Sigmoid colon (tissue), 7 donors: ENCODE measurements at places on chromosomes 2 and 18. TPM values are rescaled to one million over a fixed set of nuclear protein-coding genes. Genes with fewer than 3 reads are reported as not detected.

Gene CEP68
- 27.1 TPM for total RNA-seq

Gene GCG
- not detected for total RNA-seq

GRCh38 chr2:171147081-171147480 lies 13.6 kb downstream of the TLK1 start:
- peaks cover 32% of the 10 kb centered on the region for H3K4me1 ChIP-seq
- no peak overlapping the region for H3K4me3 ChIP-seq
- H3K27me3 ChIP-seq, result no peaks in the 10 kb centered on the region
- no peak overlapping the region for H3K27ac ChIP-seq
- no peak for DNase-seq

Gene TMX3
- total RNA-seq, result 59.5 TPM

GRCh38 chr2:196225213-196225612 lies 53.8 kb upstream of the STK17B start:
- H3K36me3 ChIP-seq, result no peaks in the 10 kb centered on the region
- no peaks in the 10 kb centered on the region for H3K27me3 ChIP-seq
- no peak overlapping the region for H3K27ac ChIP-seq
- H3K4me1 ChIP-seq, result no peaks in the 10 kb centered on the region
- H3K4me3 ChIP-seq, result no peak overlapping the region

- no peaks in the 10 kb centered on the region for H3K27me3 ChIP-seq
- no peak for DNase-seq
- no peak overlapping the region for H3K4me3 ChIP-seq
- no peaks in the 10 kb centered on the region for H3K4me1 ChIP-seq
- H3K36me3 ChIP-seq, result no peaks in the 10 kb centered on the region
Measured at GRCh38 chr2:20574930-20575329, 76.0 kb downstream of the HS1BP3 start.

Gene VWA3B
- total RNA-seq, result not detected

Gene RGPD4
- not detected for total RNA-seq

DNA sequence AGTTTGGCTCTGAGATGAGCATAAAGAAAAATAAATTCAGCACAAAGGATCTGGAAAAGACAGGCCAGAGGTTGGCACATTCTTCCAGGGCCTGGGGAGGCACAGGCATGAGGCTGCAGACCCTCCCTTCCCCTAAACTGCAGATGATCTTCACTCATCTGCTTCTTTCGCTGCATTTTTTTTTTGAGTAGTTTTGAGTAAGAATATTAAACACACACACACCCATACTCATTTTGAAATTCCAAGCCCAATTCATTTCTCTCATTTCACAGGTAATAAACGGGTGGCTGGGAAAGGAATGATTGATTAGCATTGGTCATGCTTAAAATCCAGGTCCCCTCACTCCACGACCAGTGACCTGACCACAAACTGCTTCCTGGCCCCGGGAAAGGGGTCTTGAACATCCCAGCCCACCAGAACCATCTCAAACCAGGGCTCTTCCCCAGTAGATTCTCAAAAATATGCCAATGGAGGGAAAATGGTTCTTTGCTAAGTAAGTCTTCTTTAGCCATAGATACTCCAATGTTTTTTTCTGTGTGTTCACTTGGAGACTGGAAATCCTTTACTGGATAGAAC lies 219.6 kb downstream of the ANAPC1 start:
- no peak for DNase-seq
- H3K4me3 ChIP-seq, result no peak overlapping the region
- H3K27ac ChIP-seq, result no peak overlapping the region
- H3K27me3 ChIP-seq, result no peaks in the 10 kb centered on the region
- no peaks in the 10 kb centered on the region for H3K4me1 ChIP-seq

Gene C18orf32
- total RNA-seq, result 37.7 TPM

Gene GLI2
- total RNA-seq, result 2.9 TPM

Gene AQP12A
- total RNA-seq, result not detected

DNA sequence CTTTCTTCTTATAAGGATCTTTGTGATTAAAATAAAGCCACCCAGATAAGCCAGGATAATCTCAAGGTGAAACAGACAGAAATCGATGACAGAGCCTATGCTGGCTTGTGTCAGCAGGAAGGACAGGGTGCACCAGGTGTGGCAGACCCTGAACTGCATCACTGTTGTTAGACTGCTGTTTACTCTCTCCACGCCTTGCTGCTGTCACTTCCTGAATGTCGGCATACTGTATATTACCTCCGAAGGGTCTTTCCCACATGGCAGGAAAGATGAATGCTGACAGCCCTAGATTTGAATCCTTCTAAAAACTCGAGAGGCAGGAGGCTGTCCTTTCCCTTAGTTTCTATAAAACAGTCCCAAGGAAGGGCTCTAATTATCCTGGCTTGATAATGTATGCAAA lies 18.9 kb upstream of the TMEM163 start:
- no peak overlapping the region for H3K4me3 ChIP-seq
- H3K36me3 ChIP-seq, result no peaks in the 10 kb centered on the region
- no peaks in the 10 kb centered on the region for H3K4me1 ChIP-seq
- no peak overlapping the region for H3K27ac ChIP-seq
- no peak for DNase-seq

Gene RAB12
- 79.8 TPM for total RNA-seq

Gene NETO1
- total RNA-seq, result not detected

- H3K27me3 ChIP-seq, result no peaks in the 10 kb centered on the region
- no peak for DNase-seq
- H3K4me3 ChIP-seq, result no peak overlapping the region
- no peaks in the 10 kb centered on the region for H3K36me3 ChIP-seq
- no peak overlapping the region for H3K27ac ChIP-seq
- H3K4me1 ChIP-seq, result no peaks in the 10 kb centered on the region
Measured at GRCh38 chr2:43818761-43819160, 19.9 kb downstream of the ABCG5 start.

Gene DYNAP
- not detected for total RNA-seq

Gene SH2D6
- total RNA-seq, result not detected

DNA sequence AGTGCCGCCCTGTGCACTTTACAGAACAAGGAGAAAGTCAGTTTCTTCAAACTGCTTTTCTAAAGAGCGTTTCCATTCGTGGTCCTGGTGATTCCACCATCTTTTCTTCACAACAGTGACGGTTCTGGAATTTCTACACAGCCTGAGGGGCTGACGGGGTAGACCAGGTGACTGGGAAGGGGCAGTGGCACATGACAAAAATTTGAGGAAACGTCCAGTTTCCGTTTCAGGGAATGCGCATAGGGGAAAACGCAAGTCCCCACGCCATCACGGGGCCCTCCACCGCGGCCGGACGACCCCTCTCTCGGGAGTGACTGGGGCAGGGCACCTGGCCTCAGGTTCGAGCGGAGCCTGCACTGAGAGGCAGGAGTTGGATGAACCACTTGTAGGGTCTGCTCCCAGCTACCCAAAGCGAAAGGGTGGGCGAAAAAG lies 980 bp upstream of the SPTBN1 start:
- no peaks in the 10 kb centered on the region for H3K27me3 ChIP-seq
- H3K27ac ChIP-seq, result peak overlapping the region; percentile 96
- H3K4me1 ChIP-seq, result peaks cover 36% of the 10 kb centered on the region
- H3K4me3 ChIP-seq, result peak overlapping the region; percentile 84

DNA sequence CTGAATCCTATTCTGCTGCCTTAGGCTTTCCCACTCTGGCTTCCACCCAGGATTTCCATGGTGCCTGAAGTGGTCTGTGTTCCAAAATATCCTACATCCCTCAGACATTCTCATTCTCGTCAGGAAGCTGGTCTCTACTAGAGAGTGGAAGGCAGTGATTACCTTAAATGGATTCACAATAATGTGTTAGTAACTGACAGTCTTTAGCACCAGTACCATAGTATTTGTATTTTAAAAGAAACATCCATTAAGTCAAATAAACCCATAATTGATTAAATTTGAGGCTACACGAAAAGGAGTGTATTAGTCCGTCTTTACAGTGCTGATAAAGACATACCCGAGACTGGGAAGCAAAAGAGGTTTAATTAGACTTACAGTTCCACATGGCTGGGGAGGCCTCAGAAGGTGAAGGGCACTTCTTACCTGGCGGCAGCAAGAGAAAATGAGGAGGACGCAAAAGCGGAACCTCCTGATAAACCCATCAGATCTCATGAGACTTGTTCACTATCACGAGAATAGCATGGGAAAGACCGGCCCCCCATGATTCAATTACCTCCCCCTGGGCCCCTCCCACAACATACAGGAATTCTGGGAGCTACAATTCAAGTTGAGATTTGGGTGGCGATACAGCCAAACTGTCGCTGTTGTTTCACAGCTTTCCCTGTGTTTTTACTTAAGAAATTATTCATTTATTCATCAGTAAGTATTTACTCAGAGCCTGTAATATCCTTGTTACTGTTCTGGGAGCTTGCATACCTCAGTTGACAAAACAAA lies 306.5 kb downstream of the STK39 start:
- no peaks in the 10 kb centered on the region for H3K4me1 ChIP-seq
- no peaks in the 10 kb centered on the region for H3K27me3 ChIP-seq
- DNase-seq, result no peak
- H3K4me3 ChIP-seq, result no peak overlapping the region

Gene TPGS2
- total RNA-seq, result 62.6 TPM

Gene FTCDNL1
- total RNA-seq, result 3.6 TPM

GRCh38 chr2:71959494-71959893 lies 188.2 kb downstream of the CYP26B1 start:
- DNase-seq, result no peak
- no peak overlapping the region for H3K4me3 ChIP-seq
- no peaks in the 10 kb centered on the region for H3K4me1 ChIP-seq

Gene CDH19
- total RNA-seq, result 48.2 TPM

GRCh38 chr2:239846789-239847676 lies 178.1 kb downstream of the NDUFA10 start:
- DNase-seq, result no peak
- H3K36me3 ChIP-seq, result no peaks in the 10 kb centered on the region
- no peak overlapping the region for H3K4me3 ChIP-seq
- H3K27ac ChIP-seq, result no peak overlapping the region
- H3K27me3 ChIP-seq, result no peaks in the 10 kb centered on the region

Gene DSG2
- total RNA-seq, result 2.0 TPM

- no peak overlapping the region for H3K4me3 ChIP-seq
- no peaks in the 10 kb centered on the region for H3K4me1 ChIP-seq
- H3K36me3 ChIP-seq, result peaks cover 9% of the 10 kb centered on the region
- DNase-seq, result no peak
- no peaks in the 10 kb centered on the region for H3K27me3 ChIP-seq
Measured at GRCh38 chr2:218558986-218559385, 9.2 kb downstream of the USP37 start.

Gene GPR17
- total RNA-seq, result not detected

- no peak overlapping the region for H3K27ac ChIP-seq
- no peaks in the 10 kb centered on the region for H3K4me1 ChIP-seq
- H3K4me3 ChIP-seq, result no peak overlapping the region
- DNase-seq, result no peak
Measured at GRCh38 chr2:16142383-16143361, 202.3 kb downstream of the MYCN start.

GRCh38 chr2:224711859-224712665 lies 4.1 kb downstream of the CCDC195 start:
- H3K4me3 ChIP-seq, result no peak overlapping the region
- no peak for DNase-seq
- H3K27me3 ChIP-seq, result no peaks in the 10 kb centered on the region
- H3K4me1 ChIP-seq, result peaks cover 5% of the 10 kb centered on the region
- H3K36me3 ChIP-seq, result no peaks in the 10 kb centered on the region
- peak overlapping the region; percentile 14 for H3K27ac ChIP-seq

GRCh38 chr2:160674146-160674750 lies 180.6 kb upstream of the RBMS1 start:
- no peaks in the 10 kb centered on the region for H3K36me3 ChIP-seq
- DNase-seq, result no peak
- no peak overlapping the region for H3K4me3 ChIP-seq

Gene FBXO15
- total RNA-seq, result not detected

Gene GKN1
- not detected for total RNA-seq

Gene MAPK4
- 14.9 TPM for total RNA-seq

- no peak for DNase-seq
- no peak overlapping the region for H3K4me3 ChIP-seq
- no peaks in the 10 kb centered on the region for H3K27me3 ChIP-seq
- no peaks in the 10 kb centered on the region for H3K4me1 ChIP-seq
- H3K36me3 ChIP-seq, result no peaks in the 10 kb centered on the region
- no peak overlapping the region for H3K27ac ChIP-seq
Measured at GRCh38 chr2:23268467-23269263, 116.3 kb upstream of the KLHL29 start.

DNA sequence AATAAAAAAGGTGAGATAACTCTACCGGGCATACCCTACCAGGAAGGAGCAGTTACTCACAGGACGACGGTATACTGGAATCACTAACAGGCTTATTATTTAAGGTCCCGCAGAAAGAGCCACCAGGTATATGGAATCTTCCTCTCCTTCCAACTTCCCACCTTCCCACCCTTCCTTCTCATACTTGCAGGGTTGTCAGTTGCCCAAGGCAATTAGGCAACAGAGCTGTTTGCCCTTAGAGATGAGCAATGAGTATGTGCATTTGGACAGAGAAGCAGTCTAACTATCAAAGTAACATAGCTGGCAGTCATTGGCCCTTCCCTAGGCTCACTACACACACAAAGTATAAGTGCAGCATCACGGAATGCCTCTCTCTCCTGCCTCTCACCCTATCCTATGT lies 32.1 kb upstream of the EVA1A start:
- no peaks in the 10 kb centered on the region for H3K4me1 ChIP-seq
- H3K4me3 ChIP-seq, result no peak overlapping the region
- DNase-seq, result no peak
- H3K27me3 ChIP-seq, result no peaks in the 10 kb centered on the region

DNA sequence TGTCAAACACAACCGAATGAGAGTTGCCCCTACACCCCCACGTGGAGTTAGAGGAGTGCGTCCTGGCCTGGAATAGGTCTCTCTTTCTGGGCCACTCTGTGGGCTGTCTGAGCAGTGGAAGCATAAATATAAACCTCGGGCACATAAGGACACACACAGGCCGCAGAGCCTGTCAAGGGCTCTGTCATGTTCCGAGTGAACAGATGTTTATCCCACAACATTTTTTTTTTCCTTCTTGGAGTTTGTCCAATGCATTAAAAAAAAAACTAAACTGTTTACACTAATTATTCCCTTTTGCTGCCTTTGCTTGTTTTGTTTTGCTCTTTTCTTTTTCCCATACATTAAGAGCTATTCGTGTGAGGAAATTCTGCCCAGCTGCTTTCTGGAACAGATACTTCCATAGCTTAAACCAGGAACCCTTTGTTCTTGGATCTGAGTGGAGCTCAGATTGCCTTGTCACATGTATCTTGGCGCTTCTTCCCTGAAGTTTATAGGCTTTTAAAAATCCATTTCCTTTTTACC lies 228.3 kb upstream of the FOSL2 start:
- H3K27me3 ChIP-seq, result no peaks in the 10 kb centered on the region
- H3K36me3 ChIP-seq, result no peaks in the 10 kb centered on the region
- peaks cover 43% of the 10 kb centered on the region for H3K4me1 ChIP-seq
- peak overlapping the region; percentile 3 for H3K4me3 ChIP-seq
- peak overlapping the region; percentile 86 for H3K27ac ChIP-seq

Gene LRP2
- total RNA-seq, result not detected

- DNase-seq, result peak; percentile 90
- H3K36me3 ChIP-seq, result no peaks in the 10 kb centered on the region
- peak overlapping the region; percentile 77 for H3K27ac ChIP-seq
Measured at GRCh38 chr2:74002505-74003421, 18.1 kb downstream of the TET3 start.

DNA sequence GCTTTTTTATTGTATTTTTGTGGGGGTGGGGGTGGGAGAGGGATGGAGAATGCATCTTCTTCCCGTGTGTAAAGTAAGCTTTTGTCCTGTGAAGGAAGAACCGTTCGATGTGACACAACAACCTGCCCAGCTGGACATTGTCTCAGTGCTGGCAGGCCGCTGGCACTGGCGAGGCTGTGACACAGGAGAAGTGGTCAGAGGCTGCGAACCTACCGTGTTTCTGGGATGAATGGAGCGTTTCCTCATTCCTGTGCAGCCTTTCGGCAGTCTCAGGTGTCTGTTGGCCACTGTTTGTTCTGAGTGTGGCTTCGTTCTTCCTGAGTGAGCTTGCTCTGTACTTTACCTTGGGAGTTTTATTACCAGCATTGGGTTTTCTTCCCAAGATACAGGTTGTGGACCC lies 8.0 kb downstream of the RAMP1 start:
- no peaks in the 10 kb centered on the region for H3K27me3 ChIP-seq
- H3K36me3 ChIP-seq, result no peaks in the 10 kb centered on the region
- peaks cover 99% of the 10 kb centered on the region for H3K4me1 ChIP-seq
- no peak overlapping the region for H3K4me3 ChIP-seq
- peak overlapping the region; percentile 91 for H3K27ac ChIP-seq
